ENCODE measurements at places on chromosomes 6 and 20.

DNA sequence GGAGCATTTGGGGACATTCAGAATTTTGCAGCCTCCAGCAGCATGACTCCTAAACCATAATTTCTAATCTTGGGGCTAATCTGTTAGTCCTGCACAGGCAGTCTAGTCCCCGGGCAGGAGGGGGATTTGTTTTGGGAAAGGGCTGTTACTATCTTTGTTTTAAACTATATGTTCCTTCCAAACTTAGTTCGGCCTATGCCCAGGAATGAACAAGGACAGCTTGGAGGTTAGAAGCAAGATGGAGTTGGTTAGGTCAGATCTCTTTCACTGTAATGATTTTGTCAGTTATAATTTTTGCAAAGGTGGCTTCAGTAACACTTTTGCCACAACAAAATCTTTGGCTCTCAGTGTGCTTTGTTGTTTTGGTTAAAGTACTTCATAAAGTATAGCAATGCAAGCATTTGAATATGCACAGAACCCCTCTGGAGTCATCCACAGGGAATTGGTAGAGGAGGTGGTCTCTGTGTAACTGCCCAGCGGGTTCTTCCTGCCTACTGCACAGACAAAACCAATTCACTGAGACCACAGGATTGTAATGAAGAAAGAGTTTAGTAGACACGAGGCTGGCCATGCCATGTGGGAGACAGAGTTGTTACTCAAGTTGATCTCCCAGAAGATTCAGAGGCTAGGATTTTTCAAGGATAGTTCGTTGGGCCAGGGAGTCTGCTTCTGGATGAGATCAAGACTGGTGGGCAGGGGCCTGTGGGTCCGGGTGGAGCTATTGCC lies 224.1 kb upstream of the MYLIP start:
- DNase-seq: no peak

DNA sequence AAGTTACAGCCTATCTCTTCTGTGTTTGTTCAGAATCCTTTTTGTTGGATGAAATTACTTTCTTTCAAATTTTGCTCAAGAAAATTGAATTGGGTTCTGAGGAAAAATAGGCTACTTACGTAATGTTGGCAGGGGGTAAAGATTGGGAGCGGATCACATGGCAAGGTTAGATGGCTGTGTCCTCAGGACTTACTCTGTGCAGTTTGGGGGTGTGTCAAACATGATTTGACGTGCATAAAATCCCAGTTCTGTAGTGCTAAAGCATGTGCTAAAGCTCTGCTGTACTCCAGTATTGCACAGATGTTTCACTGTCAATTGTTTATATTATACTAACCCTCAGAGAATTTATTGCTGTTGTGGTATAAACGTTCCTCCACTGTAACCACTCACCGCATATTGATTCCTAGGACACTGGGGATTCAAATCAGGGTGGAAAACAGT lies 2.6 kb downstream of the NT5E start:
- no peak for DNase-seq

GRCh38 chr6:56435326-56435725 lies 187.9 kb upstream of the COL21A1 start:
- no peak for DNase-seq

DNA sequence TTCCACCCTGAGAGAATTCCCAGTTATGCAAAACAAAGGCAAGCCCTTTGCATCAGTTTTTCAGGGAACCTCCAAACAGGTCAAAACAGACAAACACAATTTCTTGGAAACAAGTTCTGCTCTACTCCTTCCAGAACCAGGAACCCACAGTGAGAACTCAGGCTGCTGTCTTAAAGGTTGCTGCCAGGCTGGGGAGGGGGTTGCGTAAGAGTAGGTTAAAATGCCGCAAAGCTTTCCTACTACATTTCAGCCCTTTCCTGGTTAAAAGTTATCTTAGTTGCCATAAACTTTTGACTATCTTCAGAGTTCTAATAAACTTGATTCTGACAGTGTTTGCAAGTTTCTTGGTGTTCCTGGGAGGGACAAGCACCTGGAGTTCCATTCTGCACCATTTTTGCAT lies 33.8 kb downstream of the KPNA5 start:
- no peak for DNase-seq

GRCh38 chr6:83151114-83151513 lies 42.0 kb downstream of the PGM3 start:
- no peak for DNase-seq

DNA sequence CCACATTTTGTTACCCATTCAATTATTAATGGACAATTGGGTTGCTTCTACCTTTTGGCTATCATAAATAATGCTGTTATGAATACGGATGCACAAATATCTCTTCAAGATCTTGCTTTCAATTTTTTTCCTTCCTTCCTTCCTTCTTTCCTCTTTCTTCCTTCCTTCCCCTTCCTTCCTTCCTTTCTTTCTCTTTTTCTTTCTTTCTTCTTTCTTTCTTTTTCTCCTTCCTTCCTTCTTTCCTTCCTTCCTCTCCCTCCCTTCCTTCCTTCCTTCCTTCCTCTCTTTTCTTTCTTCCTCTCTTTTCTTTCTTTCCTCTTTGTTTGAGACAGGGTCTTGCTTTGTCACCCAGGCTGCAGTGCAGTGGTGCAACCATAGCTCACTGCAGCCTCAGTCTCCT lies 39.2 kb downstream of the ZNF184 start:
- no peak for DNase-seq

DNA sequence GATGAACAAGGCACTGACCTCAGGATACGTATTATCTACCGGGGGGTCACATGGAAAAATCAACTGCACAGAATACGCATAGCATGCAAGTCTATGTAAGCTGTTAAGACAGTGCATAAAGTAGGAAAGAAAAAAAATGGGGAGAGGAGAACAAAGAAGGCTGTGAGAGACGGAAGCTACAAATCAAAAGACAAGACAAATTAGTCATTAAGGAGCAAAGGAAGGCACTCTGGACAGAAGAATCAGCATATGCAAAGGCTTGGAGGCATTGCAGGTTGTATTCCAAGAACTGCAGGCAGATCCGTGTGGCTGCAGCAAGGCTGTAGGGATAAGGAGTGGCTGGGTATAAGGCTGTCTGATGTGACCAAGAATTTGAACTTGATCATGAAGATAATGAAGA lies 89.0 kb downstream of the NRSN1 start:
- no peak for DNase-seq

GRCh38 chr20:12112089-12112474 lies 194.4 kb downstream of the BTBD3 start:
- DNase-seq: no peak

DNA sequence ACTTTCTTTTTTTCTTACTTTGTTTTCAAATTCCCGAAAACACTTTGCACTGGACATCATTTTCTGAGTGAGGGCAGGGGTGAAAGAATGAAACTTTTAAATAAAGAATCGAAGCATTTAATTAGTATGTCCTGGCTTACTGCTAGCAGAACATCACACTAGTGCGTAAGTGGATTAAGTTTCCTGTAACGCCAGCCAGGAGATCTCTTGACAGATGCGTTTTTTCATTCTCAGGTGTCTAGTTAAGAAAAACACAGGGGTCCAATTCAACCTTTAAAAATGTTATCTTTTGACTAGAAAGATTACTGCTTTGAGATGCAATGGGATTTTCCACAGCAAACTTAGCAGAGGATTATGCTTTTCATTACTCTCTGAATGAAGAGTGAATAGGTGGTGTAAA lies 858.8 kb upstream of the EPHA7 start:
- no peak for DNase-seq

DNA sequence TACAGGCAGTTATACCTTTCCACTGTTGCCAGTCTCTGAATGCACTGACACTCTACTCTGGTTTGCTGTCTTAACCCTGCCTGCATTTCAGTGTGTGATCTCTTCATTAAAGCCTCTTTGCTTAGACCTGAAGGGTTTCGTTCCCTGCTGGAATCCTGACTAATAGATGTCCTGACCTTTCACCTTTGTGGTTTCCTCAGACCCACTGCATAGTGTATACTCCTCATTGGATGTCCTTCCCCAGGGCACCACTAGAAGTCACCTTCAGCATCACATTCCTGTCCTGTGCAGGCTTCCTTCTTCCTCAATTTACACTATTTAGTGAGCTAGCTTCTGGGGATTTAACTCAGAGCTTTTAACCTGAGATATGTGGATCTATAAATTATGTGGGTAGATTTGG lies 120.6 kb downstream of the RCAN2 start:
- DNase-seq: no peak

DNA sequence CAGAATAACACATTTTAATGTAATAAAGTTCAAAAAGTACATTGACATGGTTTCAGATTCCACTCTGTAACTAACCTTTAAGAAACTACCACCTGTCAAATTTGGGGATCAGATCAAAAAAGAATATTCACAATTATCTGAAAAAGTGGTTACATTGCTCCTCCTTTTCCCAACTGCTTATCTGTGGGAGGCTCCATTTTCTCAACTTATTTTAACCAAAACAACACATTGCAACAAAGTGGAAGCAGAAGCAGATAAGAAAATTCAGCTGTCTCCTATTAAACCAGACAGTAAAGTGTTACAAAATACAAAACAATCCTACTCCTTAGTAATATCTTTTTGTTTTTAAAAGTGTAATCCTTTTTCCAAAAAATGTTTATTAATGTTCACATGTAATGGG lies 61.4 kb downstream of the PDSS2 start:
- no peak for DNase-seq

GRCh38 chr6:167892835-167893815 lies 66.4 kb downstream of the AFDN start:
- no peak for DNase-seq

GRCh38 chr6:42961020-42961470 lies 491 bp downstream of the GNMT start:
- DNase-seq: no peak

GRCh38 chr20:24149175-24149574 lies 160.6 kb upstream of the GGTLC1 start:
- DNase-seq: no peak

DNA sequence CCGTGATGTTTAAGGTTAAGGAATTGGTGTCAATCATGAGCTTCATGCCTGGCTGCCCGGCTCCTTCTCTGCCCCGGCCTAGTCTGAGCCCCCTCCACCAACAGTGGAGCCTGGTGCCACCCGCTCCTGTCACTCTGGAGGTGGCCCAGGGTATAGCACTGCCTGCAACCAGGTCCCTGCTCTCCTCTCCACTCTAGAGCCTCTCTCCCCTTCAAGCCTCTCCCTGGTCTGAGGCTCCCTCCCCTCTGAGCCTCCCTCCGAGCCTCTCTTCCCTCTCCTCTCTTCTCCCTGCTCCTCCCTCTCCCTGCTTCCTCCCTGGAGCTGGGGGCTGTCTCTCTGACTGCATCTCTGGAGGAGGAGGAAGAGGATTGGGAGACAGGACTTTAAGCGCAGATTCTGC lies 31.3 kb upstream of the MRGBP start:
- no peak for DNase-seq

GRCh38 chr6:31462026-31462963 lies 35.6 kb upstream of the MICB start:
- no peak for DNase-seq

- no peak for DNase-seq
Measured at GRCh38 chr6:40409716-40410397, 177.3 kb downstream of the LRFN2 start.

- DNase-seq: no peak
Measured at GRCh38 chr20:57600320-57601210, 19.7 kb downstream of the ZBP1 start.

DNA sequence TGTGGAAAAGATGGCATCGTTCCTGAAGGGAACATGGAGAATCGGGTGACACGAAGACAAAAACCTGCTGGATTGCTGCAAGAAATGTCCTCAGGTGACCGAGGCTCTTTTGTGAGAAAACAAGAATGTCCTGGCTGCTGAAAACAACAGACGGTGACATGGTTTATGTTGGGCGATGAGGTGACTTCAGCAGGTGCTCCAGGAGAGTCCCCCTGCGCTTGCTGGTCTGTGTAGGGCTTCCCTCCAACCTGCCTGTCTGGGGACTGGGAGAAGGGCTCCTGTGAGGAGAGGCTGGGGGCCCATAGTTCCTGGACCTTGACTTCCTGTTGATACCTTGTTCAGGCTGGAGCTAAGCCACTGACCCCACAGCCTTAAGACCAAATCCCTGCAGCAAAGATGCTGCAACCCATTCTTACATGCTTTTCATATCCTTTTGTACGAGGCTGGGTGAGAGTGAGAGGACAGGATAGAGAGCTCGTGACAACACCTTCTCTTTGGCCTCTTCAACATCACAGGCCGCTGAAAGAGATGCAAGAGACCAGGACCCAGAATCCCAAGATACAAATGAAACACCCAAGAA lies 134.8 kb downstream of the CD83 start:
- DNase-seq: no peak

GRCh38 chr20:50575865-50576720 lies 65.9 kb downstream of the PTPN1 start:
- DNase-seq: peak; percentile 75

GRCh38 chr20:62927128-62927705 lies 912 bp upstream of the DIDO1 start:
- DNase-seq: no peak

DNA sequence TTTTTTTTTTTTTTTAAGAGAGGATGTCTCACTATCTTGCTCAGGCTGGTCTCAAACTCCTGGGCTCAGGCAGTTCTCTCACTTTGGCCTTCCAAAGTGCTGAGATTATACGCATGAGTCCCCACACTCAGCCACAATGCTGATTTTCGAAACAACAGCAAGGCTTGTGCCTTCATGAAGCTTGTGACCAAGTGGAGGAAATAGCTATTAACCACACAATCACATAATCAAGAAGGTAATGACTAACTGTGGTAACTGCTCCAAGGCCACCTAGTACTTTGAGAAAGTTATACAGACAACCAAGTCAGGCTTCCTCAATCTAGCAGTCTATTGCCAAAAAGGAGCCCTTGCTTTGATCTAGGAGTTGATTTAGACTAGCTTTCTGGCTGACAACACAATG lies 46.3 kb downstream of the SOD2 start:
- DNase-seq: no peak

- DNase-seq: peak; percentile 56
Measured at GRCh38 chr6:3229566-3230178, 2.2 kb upstream of the TUBB2B start.

DNA sequence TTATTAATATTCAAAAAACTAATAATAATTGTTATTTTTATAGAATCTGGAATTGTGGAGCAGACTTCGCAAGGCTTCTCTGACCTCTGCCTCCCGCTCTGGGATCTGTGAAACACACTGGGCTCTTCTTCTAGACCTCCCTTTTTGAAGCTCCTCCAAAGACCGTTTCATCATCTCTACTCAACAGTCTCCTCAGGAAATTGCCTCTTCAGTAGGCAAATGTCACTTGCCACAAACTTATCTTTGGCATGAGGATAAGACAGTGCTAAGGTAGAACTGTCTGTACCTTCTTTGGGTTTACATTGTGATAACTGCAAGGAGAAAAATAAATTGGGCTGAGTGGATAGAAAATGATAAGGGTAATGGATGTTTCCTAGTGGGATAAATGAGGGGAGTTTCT lies 2.3 kb upstream of the MAS1L start:
- DNase-seq: no peak

- no peak for DNase-seq
Measured at GRCh38 chr6:75268988-75269354, 15.6 kb downstream of the TMEM30A start.

DNA sequence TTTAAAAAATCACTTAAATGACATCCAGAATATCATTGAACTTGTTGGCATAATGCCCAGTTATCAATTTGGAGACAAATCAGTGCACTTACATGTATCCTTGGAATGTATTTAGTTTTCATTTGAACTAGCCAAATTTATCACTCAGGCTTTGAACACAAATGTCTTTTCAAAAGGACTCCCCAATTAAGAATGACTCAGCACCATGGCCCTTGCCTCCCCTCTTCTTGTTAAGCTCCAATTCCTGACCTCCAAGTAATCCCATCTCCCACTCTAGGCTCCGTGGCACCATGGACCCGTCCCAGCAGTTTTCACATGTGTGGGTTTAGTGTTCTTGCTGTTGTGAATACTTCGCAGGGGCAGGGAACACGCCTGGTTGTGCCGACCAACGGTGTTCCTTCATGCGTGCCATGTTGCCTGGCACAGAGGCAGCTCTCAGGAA lies 2.7 kb downstream of the AKAP12 start:
- no peak for DNase-seq

Measured in stimulated activated CD4-positive, alpha-beta T cell treated with anti-CD3 and anti-CD28 coated beads, Interleukin-15, amount 100 ng/mL, for 24 hours (primary cell).